ENCODE measurements at places on chromosomes 11 and 22.

DNA sequence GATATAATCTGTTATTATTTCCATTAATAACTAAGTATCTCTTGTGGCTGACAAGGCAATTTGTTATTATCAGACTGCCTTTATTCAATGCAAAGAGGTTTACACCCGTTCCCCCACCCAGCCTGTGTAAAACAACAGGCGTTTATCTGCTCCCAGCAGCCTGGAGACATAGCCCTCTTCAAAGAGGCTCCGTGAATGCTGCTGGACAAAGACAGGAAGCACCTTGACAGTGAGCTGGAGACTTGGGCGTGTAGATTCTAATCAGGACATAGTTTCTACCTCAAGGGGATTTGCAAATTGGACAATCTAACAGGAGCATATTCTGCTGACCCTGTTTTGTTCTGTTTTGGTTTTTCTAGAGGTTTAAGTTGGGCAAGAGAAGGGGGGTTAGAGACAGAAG is 733.0 kb upstream of the KIRREL3 start:
- no peak for DNase-seq

DNA sequence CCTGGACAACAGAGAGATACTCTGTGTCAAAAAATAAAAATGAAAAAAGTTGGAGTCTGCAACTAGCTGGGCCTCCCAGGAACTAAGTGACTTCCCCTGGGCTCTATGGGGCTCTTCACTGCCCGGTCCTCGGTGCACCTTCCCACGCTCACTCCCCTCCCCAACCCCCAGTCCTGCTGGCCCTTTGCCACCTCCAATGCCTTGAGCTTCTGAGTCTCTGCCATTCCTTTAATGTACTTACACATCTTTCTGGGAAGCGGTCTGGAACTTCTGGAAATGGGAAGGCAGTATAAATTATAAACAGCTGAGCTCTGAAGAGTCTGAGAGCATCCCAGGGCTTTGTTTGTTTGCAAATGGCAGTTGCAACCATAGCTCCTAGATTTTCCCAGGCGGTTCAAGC is 5.9 kb upstream of the BATF2 start:
- DNase-seq, result no peak

GRCh38 chr11:68508425-68508824 is 47.9 kb downstream of the PPP6R3 start:
- DNase-seq, result peak; percentile 51

GRCh38 chr11:2376751-2377451 is at the start of gene CD81:
CD81 (plus strand) TSS chr11:2377310; CDS start chr11:2377550, 240 bp downstream.
- peak; percentile 47 for DNase-seq

DNA sequence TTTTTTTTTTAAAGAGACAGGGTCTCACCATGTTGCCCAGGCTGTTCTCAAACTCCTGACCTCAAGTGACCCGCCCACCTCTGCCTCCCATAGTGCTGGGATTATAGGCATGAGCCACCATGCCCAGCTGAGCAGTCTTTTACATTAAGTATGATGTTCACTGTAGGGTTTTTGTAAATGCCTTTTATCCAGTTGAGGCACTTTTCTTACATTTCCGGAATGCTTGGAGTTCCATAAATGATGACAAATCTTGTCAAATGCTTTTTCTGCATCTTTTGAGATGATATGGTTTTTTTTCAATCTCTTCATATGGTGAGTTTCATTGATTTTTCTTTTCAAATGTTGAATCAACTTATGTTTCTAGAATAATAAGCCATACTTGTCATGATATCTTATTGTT is 29.4 kb upstream of the CTTN start:
- DNase-seq, result peak; percentile 25

- no peak for DNase-seq
Measured at GRCh38 chr11:60343094-60343704, 16.1 kb downstream of the MS4A6E start.

DNA sequence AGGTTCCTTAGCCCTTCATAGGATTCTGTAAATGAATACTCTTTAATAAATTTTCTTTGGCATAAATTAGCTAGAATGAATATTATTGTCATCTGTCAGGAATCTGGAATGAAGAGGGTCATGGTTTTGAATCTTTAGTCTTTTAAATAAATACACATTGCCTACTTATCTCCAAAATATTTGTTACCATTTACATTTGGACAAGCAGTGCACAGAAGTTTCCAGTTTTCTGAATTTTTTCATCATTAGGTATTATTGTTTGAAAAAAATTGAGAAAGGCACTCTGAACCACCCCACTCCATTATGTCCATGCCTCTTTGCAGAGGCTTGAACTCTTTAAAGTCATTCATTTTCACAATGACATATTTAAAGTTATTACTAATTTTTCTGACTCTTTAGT is 549.0 kb upstream of the LUZP2 start:
- peak; percentile 73 for DNase-seq
